ENCODE measurements at places on chromosomes 7 and 10. TPM values are rescaled to one million over a fixed set of nuclear protein-coding genes. Genes with fewer than 3 reads are reported as not detected.

DNA sequence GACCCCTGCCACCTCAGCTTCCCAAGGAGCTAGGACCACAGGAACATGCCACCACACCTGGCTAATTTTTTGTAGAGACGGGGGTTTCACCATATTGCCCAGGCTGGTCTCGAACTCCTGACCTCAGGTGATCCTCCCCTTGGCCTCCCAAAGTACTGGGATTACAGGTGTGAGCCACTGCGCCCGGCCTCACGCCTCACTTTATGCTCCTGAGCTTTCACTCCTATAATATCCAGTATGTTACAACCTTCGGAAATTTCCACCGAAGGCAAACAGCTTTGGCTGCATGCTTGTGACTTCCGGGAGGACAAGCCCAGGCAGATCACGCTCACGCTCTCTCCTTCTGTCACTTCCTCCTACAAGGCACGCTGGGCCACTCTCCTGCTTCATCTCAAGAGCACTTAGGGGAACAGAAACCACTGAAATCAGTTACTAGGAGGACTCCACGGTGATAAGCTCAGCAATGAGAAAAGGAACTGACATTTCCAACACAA is 4.4 kb upstream of the MAD1L1 start:
- DNase-seq: no peak

- DNase-seq: no peak
Measured at GRCh38 chr10:112307358-112308124, 24.3 kb downstream of the TECTB start.

DNA sequence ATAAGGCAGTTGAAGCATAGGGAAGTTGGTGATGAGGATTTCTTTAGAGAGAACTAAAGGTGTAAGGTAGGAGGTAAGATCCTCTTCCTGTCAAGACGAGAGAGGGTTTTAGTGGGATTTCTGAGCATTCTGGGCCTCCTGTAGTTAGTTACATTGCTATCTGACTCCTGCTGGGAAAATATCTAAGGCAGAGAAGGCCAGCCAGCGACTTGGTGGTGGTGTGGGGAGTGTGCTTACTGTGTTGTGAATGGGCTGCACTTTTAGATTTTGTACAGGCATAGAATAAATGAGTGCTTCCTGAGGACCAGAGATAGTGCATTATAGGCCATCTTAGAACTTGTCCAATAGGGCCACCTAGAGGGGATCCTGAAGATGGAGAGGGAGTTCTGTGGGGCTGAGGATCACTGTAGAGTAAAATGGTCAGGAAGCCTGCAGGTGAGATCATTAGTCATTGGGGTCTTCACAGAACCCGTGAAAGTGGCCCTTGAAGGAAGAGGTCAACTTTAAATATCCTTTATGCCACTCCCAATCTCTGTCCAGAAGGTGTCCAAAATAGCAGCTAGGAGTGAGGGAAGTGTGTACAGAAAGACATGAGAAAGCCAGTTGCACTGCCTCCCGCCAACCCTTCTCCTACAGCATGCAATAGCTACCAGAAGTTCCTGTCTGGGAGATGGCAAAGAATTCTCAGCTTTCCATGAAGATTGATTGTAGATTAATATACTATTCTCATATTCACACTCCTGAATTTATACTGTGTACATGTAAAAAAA is 266.6 kb downstream of the POLR1F start:
- no peak for DNase-seq

Gene RELN
- polyA plus RNA-seq: 21.8 TPM

Gene RET
- 16.7 TPM for polyA plus RNA-seq

Gene NPTX2
- polyA plus RNA-seq: 3.7 TPM

Gene SLC13A1
- polyA plus RNA-seq: 33.5 TPM

- DNase-seq: no peak
Measured at GRCh38 chr10:12839941-12840611, 161.4 kb downstream of the CCDC3 start.

Gene SPAG6
- polyA plus RNA-seq: 1.3 TPM

Gene GPR158
- 0.27 TPM for polyA plus RNA-seq

GRCh38 chr7:14389181-14389591 is 399.7 kb upstream of the ETV1 start:
- DNase-seq: no peak

Gene CPVL
- 57.8 TPM for polyA plus RNA-seq

Gene SORCS3
- polyA plus RNA-seq: 4.2 TPM

GRCh38 chr7:22936246-22936645 is 77.7 kb downstream of the HYCC1 start:
- DNase-seq: no peak

GRCh38 chr10:88116971-88117626 is 253.7 kb downstream of the PTEN start:
- peak; percentile 29 for DNase-seq

DNA sequence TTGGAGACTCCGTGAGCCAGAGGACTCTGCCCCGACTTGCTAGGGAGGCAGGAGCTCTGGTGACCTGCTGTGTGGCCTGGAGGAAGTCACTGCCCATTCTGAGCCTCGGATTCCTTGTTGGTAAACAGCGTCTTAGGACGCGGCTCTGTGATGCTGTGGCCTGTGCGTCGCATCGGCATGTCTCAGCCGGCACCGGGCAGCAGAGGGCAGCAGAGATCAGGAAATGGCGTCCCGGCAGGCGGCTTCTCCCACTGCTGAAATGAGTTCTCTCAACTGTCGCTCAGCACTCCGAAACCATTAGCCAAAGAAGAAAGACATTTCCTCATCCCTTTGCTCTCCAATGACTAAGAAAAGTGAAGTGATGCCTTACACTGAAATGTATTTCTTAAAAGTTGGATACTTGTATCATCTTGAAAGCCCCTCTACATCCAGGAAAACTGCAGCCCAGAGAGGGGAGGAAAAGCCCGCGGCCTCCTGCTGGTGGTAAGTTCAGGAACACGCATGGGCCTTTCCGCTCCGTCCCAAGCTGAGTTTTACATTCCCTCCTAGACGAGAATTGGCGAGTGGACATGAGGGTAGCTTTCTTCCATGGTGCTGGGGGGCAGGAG is 91.7 kb downstream of the WDR11 start:
- peak; percentile 80 for DNase-seq

- no peak for DNase-seq
Measured at GRCh38 chr7:30990673-30991170, 27.0 kb downstream of the GHRHR start.

GRCh38 chr7:157189405-157189804 is 50.7 kb downstream of the UBE3C start:
- DNase-seq: no peak

Gene LFNG
- polyA plus RNA-seq: 25.7 TPM

GRCh38 chr10:97207131-97207530 is 21.4 kb upstream of the SLIT1 start:
- no peak for DNase-seq

- DNase-seq: no peak
Measured at GRCh38 chr7:26167303-26167934, 15.4 kb downstream of the NFE2L3 start.

Gene CPN1
- polyA plus RNA-seq: 3.0 TPM
